ENCODE measurements at places on chromosomes 12 and 14.

- no peak for DNase-seq
These were observed 330.7 kb downstream of the CACNA1C start for GRCh38 chr12:2383325-2384028.

GRCh38 chr12:116336542-116337065 is 59.1 kb upstream of the MED13L start:
- DNase-seq: no peak

DNA sequence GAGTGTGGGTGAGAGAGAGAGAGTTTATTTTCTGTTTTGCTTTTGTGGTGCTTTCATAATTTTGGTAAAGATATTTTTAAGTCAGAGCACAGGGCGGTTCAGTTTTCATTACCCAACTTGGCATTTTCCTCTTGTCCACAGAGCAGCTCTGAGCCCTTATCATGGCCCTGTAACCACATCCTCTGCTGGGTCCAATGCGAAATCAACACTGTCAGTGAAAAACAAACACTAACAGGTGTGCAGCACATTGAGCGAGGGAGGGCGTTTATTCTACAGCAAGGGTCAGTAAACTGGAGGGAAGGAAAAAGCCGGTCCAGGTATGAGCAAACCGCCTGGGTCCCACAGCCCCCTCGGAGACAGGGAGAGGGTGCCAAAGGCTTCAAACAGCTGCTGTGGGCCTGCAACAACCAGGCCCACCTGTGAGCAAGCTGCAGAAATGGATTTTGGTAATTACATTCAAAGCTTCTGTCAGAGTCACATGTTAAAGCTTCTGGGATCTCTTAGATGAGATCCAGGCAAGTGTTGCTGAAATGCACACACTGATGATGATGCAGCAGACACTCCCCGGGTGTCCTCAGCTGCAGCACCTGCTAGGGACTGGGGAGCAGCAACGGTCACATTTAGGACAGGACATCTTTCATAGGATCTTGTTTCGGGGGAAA is 132.7 kb upstream of the DYRK2 start:
- no peak for DNase-seq

- DNase-seq: no peak
These were observed 12.2 kb upstream of the NR2C1 start for GRCh38 chr12:95085612-95086011.

- no peak for DNase-seq
These were observed 22.3 kb upstream of the PPP2R5E start for GRCh38 chr14:63565448-63565847.

DNA sequence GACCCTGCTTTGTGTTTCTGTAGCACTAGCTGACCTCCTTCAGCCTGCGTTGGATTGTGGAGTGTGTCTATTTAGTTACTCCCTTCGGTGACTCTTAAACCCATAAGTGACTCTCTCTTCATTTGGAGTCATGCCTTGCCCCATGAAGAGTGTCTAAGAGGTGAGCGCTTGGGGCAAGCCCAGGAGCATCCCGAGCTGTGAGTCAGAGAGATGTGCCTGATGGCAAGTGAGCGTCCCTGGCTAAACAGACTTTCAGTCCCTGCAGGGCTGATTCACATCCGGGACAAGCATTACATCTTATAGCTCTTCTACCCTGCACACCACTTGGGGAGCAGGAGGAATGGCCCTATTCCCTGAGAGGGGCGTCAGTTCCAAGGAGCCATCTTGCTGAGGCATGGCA is 24.3 kb upstream of the ATF1 start:
- DNase-seq: no peak
